ENCODE measurements at places on chromosomes 2 and 18.

DNA sequence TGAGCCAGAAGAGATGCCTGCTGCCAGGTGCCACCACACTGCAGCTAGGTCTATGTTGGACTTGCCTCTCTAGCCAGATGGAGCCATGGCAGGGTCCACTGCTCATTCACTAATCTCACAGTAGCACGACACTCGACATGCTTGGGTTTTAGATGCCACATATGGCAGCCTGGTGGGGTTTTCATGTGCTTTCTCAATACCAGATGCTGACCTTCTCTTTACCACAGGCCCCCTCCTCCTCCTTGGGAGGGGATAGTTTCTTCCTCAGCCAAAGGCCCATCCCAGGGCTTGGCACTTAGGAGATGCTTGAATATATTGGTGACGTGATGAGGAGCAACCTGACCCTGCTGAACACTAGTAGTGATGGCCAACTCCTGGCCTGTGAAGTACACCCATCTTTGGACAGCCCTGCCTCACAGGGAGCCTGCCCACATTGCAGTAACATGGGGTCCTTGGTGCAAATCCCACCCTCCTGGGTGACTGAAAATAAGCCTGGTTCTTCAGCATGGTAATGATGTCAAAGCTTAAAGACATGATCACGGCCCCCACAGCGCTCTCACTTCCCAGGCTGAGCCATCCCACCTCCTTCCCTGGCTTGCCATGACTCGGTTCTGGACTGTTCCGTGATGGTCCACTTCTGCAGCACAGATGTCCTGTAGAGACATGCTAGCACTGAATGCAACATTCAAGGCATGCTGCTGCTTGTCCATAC is 227.5 kb downstream of the SH3RF3 start:
- no peak for DNase-seq

GRCh38 chr2:96727431-96727830 is 12.4 kb downstream of the LMAN2L start:
- DNase-seq, result no peak

DNA sequence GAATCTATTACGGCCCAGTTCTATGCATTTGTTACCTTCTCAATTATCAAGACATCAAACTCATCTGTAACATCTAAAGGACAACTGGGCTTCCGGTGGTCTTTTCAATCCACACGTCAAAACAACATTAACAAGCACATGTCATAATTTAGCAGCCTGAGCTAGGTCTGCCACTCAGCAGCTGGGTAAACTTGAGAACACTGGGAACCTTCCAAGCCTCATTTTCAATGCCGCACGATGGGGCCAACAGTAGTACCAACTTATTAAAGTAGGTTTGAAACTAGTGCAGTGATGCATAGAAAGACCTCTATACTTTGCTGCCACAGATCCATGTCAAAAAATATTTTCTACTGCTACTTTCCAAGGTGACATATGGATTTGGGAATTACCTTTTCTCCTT is 60.4 kb downstream of the COL4A4 start:
- DNase-seq, result no peak

DNA sequence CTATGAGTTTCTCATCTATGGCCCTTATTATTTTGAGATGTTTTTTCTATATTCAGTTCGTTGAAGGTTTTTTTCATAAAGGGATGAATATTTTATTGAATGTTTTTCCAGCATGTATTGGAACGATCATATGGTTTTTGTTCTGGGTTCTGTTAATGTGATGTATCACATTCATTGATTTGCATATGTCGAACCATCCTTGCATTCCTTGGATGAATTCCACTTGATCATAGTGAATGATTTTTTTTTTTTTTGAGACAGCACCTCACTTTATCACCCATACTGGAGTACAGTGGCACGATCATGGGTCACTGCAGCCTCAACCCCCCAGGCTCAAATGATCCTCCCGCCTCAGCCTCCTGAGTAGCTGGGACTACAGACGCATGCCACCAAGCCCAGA is 5.5 kb upstream of the NEMP2 start:
- no peak for DNase-seq

DNA sequence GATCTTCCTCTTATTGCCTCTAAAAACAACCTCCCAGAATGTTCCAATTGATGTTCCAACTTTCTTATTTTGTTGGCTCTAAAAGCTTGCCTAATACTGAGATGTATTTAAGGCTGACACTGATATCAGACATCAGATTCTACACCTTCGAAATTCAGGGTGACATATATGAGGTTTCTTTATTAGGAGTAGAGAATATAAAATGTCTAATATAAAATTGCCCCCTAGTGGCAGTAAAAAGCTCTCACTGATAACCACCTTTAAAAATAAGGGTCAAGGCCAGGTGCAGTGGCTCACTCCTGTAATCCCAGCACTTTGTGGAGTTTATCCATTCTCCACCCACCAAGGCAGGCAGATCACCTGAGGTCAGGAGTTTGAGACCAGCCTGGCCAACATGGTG is 789.7 kb upstream of the SLC39A10 start:
- no peak for DNase-seq

DNA sequence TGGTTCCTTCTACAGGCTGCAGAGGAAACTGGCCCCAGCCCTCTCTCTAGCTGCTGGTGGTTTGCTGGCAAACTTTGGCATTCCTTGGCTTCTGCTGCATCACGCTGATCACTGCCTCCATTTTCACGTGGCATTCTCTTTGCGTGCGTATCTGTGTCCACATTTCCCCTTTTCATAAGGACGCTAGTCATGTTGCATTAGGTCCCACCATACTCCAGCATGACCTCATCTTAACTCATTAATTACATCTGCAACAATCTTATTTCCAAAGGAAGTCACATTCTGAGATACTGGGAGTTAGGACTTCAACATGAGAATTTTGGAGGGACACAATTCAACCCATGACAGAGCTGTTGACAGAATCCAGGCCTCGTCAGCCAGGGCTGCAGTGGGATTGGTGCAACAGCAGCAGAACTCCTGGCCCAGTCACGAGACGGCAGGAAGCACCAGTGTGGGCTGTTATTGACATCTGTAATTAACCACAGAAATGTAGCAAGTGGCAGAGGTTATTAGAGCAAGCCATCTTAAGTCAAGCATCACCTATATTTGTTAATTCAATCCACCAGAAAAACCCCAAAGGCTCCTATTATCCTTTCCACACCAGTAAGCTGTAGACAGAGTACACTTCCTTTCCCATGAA is 132.4 kb downstream of the TMEM163 start:
- DNase-seq, result no peak

DNA sequence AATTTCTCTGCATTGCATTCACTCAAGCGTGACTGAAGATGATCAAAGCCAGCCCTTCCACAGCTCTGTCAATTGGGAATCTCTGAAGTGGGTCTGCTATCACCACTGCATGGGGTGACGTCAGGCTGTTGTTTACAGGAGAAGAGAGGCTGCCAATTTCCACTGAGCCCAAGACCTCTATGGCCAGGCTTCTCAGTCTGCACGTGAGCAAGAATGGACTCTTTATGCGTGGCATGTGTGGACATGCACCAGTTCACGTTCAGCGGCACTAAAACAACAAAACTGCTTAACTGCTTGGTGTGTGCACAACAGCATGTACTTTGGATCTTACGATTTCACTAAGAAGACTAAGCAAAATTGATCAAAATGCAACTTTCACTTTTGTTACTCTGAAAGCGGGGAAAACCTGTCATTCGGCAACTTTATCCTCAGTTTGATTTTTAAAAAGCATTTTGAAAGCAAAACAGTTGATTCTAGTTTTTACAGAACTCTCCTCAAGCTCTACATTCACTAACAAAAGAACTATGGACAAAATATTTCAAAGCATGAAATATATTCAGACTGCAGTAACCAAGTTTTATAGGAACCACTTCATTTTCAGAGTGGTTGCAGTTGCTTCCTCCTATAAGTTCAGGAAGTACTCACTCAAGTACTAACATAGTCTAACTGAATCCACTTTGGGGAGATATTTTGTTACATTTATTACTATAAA is 77.0 kb upstream of the SERTAD2 start:
- DNase-seq, result no peak

GRCh38 chr2:8424997-8425900 is 256.6 kb upstream of the ID2 start:
- peak; percentile 29 for DNase-seq

DNA sequence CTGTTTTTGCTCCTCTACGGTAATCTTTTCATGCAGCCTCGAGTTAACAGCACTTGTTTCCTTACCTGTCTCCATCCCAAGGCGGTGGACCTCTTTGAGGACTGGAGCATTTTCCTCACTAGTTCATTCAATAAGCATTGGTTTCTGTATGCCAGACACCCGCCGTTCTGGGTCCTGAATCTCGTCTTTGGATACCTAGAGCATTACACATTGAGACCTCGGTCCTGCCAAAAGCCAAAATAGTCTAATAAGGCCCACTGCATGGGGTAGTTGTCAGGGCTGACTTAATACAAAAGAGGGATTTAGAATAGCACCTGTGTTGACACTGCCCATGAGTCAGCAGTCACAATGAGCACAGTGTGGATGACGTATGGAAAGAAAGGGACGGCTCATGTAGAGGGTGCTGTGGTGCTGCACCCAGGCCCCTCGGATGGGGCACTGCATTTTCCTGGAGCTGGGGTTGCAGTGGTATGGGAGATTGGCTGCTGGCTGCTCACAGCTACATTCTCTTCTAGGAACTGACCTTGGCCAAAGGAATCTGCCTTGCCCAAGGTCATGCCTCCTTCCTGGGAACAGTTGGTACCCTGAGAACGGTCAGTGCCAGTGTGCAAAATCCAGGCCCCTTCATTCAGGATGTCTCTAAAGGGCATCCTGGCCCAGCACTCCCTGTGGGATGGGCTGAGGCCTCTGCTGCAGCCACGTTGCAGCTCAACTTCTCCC is 126.9 kb upstream of the NCK2 start:
- no peak for DNase-seq

DNA sequence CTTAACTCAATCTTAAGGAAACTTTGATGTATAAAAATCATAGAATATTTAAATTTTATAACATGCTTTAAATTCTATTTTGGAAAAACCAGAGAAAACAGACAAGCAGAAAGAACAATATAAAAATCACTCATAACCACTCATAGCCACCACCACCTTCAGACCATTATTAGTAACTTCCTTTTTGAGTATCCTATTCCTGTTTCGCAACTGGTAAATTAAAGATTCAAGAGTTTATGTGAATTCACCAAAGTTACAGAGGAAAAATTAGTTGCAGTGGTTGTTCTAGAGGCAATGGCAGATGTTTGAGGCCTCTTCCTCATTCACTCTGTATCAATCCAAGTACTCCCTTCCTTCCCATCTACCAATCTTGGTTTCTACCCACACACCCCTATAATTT is 49.3 kb upstream of the PROKR1 start:
- DNase-seq, result no peak
